ENCODE measurements at places on chromosomes 4 and X.

- no peak for DNase-seq
Observed at GRCh38 chrX:109739625-109740432, 6.8 kb upstream of the ACSL4 start.

GRCh38 chr4:104283303-104283702 is 211.4 kb downstream of the CXXC4 start:
- no peak for DNase-seq

- DNase-seq: no peak
Observed at GRCh38 chrX:131752493-131753198, 208.8 kb downstream of the OR13H1 start.

DNA sequence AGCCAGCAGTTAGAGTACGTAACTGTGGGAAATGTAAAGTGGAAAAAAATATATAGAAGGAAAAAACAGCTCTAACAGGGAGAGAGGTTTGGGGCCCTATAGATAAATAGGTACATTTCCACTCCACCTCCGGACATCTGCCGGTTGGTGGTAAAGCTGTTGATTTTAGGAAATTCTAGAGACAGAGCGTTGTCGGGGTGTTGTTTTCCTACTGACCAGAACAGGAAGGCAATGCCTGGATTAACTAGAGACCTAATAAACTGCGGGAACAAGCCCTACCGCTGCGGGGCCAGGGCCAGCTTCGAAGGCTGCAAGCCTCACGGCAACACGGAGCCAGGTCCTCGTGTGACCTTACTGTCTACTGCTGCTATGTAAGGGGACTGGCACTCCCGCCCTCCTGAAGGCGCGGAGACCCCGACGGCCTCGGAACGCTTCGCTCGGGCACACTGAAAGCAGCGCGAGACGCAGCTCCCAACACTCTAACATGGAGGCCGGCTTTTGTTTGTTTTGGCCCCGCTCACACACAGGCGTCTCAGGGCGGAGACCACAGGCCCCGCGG is 702 bp upstream of the CDKN2AIP start:
- peak; percentile 35 for DNase-seq

GRCh38 chrX:24146283-24146949 is 3.1 kb upstream of the ZFX start:
- DNase-seq: no peak

DNA sequence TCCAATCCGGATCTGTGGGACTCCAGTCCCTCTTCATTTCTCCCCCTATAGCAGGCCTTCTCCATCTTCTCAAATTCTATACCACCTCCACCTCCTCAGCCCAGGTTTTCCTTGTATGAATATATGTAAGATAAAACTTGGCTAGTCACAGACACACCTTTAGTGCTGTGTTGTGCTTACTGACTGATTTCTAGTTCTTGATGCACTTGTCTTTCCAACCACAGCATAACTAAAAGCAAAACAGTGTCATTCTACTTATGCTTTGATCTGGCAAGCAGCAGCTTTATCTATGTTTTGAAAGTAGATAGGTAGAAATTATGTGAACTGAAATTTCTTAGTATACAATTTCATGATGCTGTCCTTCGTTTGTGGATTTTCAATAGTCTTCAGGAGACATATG is 47.5 kb downstream of the CCNI start:
- no peak for DNase-seq

DNA sequence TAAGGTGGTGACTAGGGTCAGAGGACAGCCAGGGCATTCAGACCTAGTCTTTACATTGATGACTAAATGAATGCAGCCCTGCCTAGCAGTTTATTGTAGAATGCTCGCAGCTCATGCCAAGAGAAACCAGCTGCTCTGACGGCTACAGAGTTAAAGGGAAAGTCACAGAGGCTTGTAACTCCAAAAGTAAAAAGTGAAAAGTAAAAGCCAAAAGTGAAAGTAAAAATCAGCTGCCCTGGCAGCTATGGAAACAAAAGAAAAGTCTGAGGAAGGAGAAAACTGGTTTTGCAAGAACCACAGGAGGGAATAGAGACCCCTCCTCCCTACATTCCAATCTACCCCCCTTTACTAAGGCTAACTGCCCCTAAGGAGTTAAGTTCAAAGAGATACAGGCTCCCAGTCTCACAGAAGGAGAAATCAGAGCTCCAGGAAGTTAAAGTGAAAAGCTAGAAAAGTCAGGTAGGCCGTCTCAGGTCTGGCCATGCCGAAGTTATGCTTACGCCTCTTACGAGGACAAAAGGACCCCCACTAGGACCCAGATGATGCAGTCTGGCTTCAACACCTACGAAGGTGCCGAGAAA is 6.0 kb downstream of the GAGE10 start:
- no peak for DNase-seq
